ENCODE measurements at places on chromosomes 1 and 21.

DNA sequence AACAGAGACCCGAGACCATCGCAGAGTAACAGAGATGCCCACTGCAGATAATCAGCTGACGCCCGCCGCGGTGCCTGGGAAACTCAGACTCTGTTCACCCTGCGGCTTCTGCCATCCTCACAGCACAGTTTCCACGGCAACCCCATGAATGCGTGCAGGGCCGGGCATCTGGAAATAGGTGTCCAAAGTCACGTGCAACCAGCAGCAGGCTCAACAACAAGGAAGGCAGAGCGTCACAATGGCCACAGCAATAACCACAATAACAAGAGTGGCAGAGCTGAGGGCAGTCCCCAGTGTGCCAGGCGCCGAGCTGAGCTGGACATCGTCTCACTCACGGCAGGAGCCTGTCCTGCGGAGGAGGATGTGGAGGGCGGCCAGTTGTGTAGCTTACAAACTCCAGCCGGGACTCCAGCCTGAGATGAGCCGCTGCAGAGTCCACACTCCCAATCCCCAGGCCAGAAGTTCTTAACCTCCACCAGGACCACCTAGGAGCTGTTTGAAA lies 102.0 kb downstream of the CRYAA start:
- DNase-seq: no peak

GRCh38 chr1:36723813-36724212 lies 241.1 kb upstream of the CSF3R start:
- no peak for DNase-seq

DNA sequence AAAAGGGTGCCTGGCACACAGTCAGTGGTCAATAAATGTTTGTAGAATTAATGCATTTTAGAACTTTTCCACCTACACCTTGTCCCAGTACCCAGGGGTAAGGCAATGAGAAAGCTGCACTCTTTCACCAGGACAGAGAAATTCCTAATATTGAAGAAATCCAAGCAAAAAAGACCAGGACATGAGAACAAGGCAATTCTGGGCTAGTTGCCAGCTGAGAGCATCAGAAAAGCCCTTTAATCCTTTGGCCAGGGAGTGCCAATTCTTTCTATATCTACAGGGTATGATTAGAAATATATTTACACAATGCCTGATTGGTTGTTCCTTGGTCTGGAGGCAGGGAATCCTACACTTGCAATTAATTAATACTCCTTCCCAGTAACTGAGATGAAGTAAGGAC lies 492.4 kb upstream of the NFIA start:
- DNase-seq: no peak

- DNase-seq: no peak
Observed at GRCh38 chr1:8590721-8591351, 226.6 kb downstream of the RERE start.

DNA sequence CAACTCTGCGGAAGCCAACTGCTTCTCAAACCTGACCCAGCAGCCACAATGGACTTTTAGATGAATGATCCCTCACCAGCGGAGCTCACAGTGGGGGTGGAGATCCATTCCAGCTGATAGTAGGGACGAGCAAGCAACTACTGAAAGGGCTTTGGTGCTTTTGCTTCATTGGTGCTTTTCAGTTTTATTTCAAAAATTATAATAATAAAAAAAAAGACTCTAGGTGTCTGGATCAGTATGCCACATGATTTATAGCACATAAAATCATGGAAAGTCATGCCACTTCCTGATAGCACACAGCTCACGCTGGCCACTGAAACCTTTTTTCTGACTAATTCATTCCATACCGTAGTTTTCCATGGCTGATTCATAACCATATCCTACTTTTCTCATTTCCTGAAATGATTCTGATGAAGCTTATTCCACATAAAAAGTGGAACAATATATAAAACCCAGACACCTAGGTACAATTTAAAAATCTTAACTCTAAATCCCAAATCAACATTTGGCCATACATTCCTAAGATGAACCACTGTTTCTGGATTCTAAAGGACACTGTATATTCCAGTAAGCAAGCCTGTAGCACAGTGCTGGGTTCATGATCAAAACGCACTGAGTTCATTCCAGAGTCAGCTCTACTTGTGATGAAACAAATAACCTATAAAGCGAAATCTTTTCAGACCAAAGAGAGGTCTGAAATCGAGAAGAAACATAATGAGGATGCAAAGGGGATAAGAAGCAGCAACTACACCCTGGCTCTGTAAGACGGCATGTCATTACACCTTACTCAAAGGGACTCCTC lies 41.3 kb upstream of the KCNE1 start:
- peak; percentile 72 for DNase-seq

- DNase-seq: no peak
Observed at GRCh38 chr1:147769106-147769505, 8.7 kb upstream of the GJA5 start.

GRCh38 chr1:165686121-165686970 lies 12.0 kb downstream of the ALDH9A1 start:
- DNase-seq: peak; percentile 65

- no peak for DNase-seq
Observed at GRCh38 chr1:31382379-31382989, 9.6 kb upstream of the FABP3 start.

- DNase-seq: no peak
Observed at GRCh38 chr1:174996476-174996875, 3.3 kb upstream of the CACYBP start.

DNA sequence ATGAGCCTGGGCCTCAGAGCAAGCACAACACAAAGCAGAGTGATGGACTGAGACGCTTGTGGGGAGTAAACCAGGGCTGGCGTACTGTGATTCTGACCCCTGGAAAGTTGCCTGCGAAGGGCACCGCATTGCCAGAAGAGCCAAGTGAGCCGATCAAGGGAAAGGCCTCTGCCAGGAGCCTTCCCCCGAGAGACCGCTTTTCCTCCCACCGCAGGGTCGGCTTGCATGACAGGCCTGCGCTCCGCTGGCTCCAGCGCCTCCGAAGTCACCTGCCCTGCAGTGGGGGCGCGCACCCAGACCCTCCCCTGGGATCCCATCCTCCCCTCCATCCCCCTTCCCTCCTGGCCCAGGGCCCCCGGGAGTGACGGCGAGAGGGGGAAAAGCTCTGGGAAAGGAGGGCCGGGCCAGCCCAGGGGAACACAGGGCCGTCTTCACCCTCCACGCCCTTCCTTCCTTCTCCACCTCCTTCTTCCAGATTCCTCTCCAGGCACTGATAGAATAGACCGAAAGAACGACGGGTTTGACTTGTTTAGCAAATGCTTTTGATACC lies 165.0 kb downstream of the TRIM33 start:
- peak; percentile 82 for DNase-seq

GRCh38 chr1:185560760-185561159 lies 173.4 kb upstream of the HMCN1 start:
- no peak for DNase-seq

GRCh38 chr1:205009670-205010069 lies 33.3 kb upstream of the CNTN2 start:
- DNase-seq: no peak

GRCh38 chr1:173444757-173445156 lies 32.4 kb upstream of the PRDX6 start:
- DNase-seq: no peak

DNA sequence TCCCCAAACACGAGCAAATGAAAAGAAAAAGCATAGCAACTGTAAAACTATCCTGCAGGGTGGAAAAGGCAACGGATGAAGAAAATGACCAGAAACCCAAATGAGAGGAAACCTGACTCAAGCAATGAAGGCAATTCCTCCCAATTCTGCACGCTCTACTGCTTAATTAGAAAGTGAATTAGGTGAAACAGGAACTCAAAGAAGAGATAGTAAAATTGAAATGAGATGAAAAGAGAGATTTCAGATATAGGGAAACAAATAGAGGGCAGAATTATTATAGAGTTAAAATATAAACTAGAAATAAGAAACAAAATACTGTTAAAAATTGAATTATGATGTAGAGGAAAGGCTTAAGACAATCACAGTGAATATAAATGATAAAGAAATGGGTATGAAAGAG lies 27.5 kb upstream of the ITPKB start:
- no peak for DNase-seq

DNA sequence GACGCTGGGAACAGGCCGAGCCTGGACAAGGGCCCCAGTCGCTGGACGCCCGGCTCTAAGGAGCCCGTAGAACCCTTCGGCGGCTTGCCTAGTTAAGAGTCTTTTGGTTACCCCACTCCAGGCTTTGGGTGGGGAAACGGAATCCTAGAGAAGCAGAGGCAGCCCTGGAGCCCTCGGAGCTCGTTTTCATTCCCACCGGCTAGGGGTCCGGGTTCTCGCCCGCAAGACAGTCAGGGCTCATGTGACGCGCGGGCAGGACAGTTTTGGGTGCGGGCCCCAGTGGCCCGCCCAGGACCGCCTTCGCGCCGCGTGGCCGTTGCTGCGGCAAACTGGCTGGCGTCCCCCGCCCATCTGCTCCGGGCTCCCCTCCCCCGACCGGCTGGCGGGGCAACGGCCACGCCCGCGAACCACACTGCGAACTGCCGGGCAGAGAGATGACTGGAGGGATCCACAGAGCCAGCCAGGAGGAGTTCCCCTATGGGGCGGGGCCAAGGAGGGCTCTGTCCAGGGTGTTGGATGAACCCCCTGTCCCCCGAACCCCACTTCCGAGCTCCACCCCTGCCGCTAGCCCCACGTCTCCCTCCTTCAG lies 829 bp upstream of the HES2 start:
- peak; percentile 76 for DNase-seq

DNA sequence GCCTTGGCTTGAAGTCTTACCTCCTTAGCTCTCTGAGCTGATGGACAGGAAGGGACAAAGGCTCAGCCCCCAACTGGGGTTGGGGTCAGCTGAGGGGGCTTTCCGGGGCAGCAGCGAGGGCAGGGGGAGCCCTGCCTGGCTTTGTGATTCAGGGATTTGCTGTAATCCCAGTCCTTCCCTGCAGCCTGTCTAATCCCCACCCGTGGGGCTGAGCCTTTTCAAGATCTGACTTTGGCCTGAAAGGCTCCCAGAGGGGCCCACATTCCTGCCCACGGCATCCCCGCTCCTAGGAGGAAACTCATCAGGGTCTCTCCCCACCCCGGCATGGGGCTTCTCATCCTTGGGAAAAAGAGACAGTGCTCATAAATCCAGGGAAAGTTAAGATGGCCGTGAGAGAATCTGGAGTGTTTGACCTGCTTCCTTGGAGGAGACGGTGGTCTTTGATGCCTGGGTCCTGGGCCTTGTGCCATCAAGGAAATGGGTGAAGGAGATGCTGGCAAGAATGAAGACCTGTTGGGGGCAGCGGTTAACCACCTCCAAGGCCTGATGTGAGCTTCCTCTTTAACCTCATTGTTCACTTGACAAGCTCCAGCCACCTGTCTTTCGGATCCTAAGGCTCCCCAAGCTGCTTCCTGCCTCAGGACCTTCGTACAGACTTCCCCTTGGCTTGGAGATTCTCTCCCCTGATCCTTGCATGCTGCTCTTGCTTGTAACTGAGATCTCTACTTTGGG lies 83.1 kb upstream of the WNT4 start:
- DNase-seq: peak; percentile 68

GRCh38 chr1:15329104-15329820 lies 80.4 kb upstream of the EFHD2 start:
- DNase-seq: peak; percentile 39

GRCh38 chr21:33308586-33309490 lies 15.9 kb upstream of the IFNAR1 start:
- DNase-seq: no peak

GRCh38 chr1:169099561-169099960 lies 6.9 kb upstream of the ATP1B1 start:
- DNase-seq: no peak

DNA sequence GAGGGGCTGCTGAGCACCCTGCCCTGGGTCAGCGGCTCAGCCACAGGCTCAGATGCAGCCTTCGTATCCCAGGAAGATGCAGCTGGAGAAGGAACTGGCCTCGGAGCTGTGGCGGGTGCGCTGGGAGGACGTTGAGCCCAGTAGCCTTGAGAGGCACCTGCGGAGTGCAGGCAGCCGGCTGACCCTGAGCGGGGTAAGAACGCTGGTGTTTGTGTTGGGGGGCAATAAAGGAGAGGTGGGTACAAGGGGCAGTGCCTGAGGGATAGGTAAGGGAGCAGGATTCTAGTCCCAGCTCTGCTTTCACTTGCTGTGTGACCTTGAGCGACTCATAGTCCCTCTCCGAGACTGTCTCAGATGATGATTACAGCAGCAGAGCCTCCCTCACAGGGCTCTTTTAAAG lies 6.4 kb downstream of the NPR1 start:
- DNase-seq: no peak

GRCh38 chr1:26470878-26471497 lies 1.3 kb upstream of the HMGN2 start:
- no peak for DNase-seq

GRCh38 chr1:3064901-3065300 lies 4.1 kb upstream of the PRDM16 start:
- DNase-seq: no peak

DNA sequence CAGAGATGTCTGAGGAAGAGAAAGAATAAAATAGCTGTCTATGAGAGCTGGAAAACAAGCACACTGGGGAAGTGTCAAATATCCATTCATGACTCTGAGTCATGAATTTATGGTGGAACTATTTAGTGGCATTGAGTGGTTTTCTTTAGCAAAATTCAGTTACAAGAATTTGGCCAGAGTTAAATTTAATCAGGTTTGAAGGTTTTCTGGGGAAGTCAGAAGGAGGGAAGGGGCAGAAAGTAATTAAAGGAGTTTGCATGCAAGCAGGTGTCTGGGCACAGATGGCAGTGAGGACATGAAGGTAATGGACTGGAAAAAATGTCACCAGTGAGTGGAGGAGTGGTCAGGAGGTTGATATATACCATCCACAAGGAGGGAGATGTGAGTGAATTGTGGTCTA lies 121.9 kb upstream of the IVNS1ABP start:
- DNase-seq: no peak

DNA sequence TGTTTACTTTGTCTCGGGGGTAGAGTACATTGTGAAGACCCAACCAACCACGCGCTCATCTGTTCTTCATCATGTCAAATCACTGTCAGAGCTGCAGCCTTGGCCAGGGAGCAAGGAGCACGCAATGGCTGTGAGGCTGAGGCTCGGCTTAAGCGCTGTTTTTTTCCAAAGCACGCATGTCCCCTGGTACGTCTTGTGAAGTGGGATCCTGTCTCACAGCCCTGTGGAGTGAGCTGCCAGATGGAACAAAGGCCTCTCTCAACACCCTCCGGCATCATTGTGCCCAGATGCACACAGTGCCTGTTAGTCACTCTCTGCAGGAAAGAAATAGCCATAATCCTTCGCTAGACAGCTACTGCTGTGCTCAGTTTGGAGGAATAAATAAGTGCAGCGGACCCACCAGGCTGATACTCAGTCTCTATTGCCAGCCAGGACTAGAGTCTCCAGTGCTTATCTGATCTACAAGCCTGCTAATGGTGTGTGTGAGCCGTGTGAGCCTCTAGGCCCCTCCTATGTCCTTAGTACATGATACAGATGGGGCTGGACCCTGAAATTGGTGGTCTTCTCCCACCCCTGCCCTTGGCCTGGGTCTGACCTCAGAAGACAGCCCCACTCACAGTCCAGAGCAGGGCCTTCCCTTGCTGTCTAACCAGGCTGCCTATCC lies 91.3 kb upstream of the COA6 start:
- DNase-seq: peak; percentile 70

- DNase-seq: no peak
Observed at GRCh38 chr1:113058941-113059706, 13.9 kb upstream of the LRIG2 start.
